Activated naive CD8-positive, alpha-beta T cell treated with anti-CD3 and anti-CD28 coated beads for 36 hours (primary cell): ENCODE measurements at places on chromosomes 4 and X. TPM values are rescaled to one million over a fixed set of nuclear protein-coding genes. Genes with fewer than 3 reads are reported as not detected.

DNA sequence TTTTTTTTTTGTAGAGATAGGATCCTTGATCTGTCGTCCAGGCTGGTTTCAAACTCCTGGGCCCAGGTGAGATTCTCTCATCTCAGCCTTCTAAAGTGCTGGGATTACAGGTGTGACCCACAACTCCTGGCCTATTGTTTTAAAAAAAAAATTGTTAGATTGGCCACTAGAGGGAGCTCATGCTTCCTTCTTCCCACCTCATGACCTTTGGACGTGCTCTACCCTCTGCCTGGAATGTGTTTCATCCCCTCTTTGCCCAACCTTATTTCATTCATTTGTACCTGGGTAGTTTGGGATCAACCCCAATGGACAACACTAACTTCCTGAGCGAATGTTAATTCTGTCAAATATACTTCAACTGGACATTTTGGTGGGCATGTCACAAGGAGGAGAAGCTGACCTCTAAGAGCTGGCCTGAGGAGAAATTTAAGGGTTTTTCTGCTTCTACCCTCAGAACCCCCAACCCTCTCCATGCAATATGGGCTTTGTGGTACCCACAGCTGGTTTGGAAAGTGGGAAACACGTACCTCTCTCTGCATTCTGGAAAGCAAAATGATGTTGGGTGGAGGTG, 6.4 kb downstream of the PPEF2 start:
- no peak for DNase-seq

GRCh38 chr4:6694177-6694901, 661 bp downstream of the S100P start:
- DNase-seq, result no peak

DNA sequence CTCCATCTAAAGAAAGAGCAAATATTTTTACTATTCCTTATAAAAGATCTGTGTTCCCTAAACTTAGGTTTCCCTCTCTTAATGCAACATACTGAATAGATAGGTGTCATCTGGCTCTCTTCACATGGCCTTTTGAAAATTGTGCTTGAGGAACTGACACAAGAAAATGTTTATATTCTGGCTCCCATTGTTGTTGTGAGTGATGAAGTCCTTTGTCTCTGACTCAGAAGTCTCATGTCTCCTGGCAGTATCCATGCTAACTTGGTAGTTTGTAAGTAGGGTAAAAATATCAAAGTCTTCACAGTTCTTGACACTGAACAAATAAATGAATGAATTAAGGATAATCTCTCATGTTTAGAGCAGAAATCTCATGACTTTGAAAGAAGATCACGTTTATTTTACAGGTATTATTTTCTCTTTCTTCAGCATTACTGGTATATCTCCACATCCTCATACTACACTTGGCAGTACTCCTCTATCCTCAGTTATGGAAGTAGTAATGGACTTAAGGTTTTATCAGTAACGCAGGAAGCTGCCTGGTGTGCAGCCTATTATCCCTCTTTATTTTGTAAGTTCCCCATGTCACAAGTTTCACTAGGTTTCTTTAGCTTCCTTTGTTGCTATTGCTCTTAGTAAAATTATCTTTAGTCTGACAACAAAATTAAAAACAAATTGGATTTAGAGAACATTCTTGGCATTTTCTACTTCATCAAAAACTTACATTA, 14.2 kb upstream of the PABPC4L start:
- no peak for DNase-seq

GRCh38 chr4:100754751-100755150, 236.9 kb upstream of the EMCN start:
- no peak for DNase-seq

- DNase-seq, result no peak
These were observed 261.1 kb downstream of the SNCA start for GRCh38 chr4:89575840-89576239.

DNA sequence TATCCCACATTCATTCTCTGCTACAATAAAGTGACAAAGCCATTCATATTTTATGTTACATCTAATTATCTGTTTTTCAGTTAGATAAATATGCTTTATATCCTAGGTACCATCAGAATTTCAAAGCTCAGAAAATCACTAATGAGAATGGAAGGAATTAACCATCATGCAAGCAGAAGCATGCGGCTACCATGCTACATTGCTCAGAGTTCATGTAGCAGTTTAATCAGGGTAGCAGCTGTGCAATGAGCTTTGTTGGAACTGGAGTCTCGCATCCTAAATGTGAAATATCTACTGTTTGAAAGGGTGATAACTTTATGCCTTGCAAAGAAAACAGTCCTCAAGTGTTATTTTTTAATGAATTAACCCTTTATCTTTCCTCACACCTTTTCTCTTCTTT, 77.5 kb downstream of the SNCA start:
- DNase-seq, result no peak

GRCh38 chr4:3202836-3203820, 45.8 kb upstream of the MSANTD1 start:
- DNase-seq, result peak; percentile 43

GRCh38 chrX:10769195-10769594, 148.8 kb upstream of the MID1 start:
- no peak for DNase-seq

DNA sequence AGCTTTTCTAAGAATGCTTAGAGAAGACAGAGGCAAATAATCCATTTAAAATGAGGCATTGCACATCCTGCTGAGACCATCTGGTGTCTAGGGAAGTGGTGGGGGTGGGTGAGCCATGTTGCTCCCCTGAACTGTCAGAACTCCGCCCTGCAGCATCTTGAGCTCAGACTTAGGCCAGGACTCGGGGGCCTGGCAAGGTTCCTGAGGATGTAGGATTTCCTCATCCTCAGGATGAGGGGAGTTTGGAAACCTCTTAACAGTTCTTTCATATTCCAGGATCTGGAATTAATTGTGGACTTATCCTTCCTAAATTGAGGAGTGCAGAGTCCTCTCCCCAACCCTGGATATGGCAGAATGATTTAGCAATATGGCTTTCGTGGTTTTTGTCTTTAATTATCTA, 6.6 kb downstream of the TLL1 start:
- no peak for DNase-seq

GRCh38 chrX:10474510-10474909, 145.9 kb downstream of the MID1 start:
- no peak for DNase-seq

DNA sequence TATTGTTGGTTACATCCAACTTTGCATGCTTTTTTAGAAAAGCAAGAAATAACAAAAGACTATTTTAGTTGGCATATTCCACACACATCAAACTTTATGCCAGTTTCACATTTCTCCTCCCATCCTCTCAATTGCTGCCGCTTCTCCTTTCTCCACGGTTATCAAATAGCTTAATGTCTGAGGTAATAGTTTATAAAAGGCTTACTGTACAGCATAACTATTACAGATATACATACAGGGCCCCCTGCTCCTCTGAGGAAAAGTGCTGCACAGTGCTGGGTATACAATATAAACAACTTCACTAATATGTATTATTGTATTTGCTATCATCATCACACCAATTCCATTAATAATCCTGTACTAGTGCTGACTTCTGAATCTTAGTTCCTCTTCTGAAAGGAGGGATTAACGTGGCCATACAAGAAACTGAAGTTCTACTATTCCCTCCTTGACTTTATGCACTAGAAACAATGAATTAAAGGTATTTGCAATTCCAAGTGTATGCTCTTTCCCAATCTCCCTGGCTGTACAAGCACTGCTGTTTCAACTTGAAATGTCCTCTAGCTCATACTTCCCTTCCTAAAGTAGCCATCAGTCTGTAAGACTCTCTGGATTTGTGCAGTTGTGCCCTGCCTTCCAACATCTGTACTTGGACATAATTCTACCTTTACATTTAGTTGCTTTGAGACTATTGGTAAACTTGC, 2.5 kb downstream of the CCNI start:
- no peak for DNase-seq

- no peak for DNase-seq
These were observed 45.6 kb downstream of the NAT8L start for GRCh38 chr4:2104556-2105345.

- no peak for DNase-seq
These were observed 15.0 kb upstream of the UNC5C start for GRCh38 chr4:95563638-95564337.

Gene APELA
- not detected for total RNA-seq

Gene IL13RA2
- total RNA-seq, result not detected

Gene ARHGAP24
- 0.92 TPM for total RNA-seq

Gene PABPC5
- not detected for total RNA-seq

Gene SPOCK3
- total RNA-seq, result 0.44 TPM

Gene SH3D19
- not detected for total RNA-seq

Gene HSFX4
- total RNA-seq, result not detected

Gene PRSS12
- not detected for total RNA-seq

Gene TKTL1
- total RNA-seq, result 1.1 TPM
